Naive thymus-derived CD4-positive, alpha-beta T cell (primary cell): ENCODE measurements at places on chromosomes 13 and 19. TPM values are rescaled to one million over a fixed set of nuclear protein-coding genes. Genes with fewer than 3 reads are reported as not detected.

DNA sequence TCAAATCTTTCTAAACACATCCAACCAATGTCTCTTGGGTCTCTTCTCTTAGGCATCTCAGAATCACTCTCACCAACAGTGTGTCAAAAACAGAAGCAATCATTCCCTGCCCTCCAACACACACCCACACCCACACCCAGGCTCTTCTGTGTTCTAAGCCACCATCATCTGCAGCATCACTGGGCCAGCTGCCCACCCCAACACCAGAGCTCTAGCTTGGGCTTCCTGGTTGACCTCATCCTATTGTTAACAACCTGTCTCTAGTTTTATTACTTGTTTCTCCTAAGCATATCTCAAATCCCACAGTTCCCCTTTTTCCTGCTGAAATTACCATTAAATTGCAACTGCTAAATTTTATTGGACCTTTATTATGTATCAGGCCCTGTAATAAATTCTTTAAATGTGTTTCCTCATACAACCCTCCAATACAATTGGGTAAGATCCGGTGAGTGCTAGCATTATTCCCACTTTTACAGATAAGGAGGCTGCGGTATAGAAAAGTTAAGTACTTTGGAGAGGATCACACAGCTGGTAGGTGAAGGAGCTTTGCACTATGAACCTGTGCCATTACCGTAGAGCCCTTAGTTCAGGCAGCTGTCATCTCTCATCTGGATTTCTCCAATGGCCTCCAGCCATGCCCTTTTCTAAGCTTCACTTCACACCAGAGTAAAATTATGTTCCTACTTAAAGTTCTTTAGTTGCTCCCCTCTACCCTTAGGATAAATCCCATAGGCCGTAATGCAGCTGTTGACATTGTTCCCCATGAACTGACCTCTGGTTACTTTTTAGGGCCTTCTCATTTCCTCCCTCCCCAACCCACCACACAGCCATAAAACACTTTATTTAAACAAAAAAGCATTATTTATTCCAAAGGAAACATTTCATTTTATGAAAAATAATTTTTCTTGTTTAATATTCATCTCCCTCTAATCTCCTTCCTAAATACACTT is 227.7 kb downstream of the B3GLCT start:
- H3K4me1 ChIP-seq = no peaks in the 10 kb centered on the region
- no peak overlapping the region for H3K27ac ChIP-seq
- H3K36me3 ChIP-seq = no peaks in the 10 kb centered on the region
- no peaks in the 10 kb centered on the region for H3K27me3 ChIP-seq
- H3K4me3 ChIP-seq = no peak overlapping the region

CNN1 gene
- total RNA-seq = not detected

- no peaks in the 10 kb centered on the region for H3K27me3 ChIP-seq
- H3K4me3 ChIP-seq = no peak overlapping the region
- no peak overlapping the region for H3K27ac ChIP-seq
- peak; percentile 34 for DNase-seq
- peaks cover 40% of the 10 kb centered on the region for H3K36me3 ChIP-seq
- H3K4me1 ChIP-seq = no peaks in the 10 kb centered on the region
These were observed 16.6 kb downstream of the MED4 start for GRCh38 chr13:48078251-48078656.

DNA sequence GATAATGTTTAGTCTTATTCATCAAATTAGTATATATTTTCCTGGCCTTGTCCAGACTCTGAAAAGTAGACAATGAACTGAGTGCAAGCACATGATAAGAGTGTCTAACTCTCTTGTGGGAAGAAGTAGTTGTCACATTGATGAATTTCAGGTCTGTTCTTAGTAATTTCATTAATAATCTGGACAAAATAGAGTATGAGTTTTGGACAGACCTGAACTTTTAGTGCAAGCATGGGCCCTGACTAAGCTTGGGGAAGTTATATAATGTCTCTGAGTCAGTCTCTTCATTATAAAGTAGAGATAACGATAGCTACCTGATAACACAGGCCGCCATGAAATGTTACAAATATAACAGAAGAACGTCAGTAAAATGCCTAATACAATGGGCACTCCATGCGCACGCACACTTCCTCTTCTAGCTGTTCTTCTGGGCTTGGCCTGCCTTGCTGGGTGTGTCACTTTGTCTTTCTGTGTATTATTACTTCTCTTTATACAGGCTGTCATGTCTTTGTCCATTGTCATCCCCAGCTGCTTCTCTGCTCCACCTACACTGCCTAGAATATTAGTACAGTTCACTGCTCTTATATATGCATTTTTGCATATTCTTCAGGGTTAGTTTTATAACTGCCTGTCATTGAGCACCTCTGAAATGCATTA is 129.1 kb upstream of the HTR2A start:
- DNase-seq = no peak
- H3K27me3 ChIP-seq = no peaks in the 10 kb centered on the region
- H3K4me1 ChIP-seq = no peaks in the 10 kb centered on the region
- no peak overlapping the region for H3K27ac ChIP-seq
- no peaks in the 10 kb centered on the region for H3K36me3 ChIP-seq

DNA sequence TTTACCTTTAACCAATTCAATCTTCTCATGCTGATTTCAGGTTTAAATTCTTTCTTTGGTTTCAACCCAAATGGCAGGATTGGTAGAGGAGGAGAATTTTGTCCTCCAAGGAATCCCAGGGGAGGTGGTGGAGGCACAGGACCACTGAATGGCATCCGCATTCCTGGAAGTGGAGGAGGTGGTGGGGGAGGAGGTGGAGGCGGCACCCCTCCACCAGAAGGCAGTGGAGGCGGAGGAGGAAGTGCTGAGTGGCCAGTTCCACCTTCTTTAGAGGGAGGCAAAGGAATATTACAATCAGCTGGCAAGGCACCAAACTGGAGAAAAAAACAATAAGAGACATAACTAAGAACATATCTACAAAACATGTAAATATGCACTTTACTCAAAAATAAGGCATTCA is 192.9 kb downstream of the DIAPH3 start:
- no peak overlapping the region for H3K4me3 ChIP-seq
- DNase-seq = no peak
- no peaks in the 10 kb centered on the region for H3K36me3 ChIP-seq
- H3K27me3 ChIP-seq = no peaks in the 10 kb centered on the region
- no peak overlapping the region for H3K27ac ChIP-seq

DNA sequence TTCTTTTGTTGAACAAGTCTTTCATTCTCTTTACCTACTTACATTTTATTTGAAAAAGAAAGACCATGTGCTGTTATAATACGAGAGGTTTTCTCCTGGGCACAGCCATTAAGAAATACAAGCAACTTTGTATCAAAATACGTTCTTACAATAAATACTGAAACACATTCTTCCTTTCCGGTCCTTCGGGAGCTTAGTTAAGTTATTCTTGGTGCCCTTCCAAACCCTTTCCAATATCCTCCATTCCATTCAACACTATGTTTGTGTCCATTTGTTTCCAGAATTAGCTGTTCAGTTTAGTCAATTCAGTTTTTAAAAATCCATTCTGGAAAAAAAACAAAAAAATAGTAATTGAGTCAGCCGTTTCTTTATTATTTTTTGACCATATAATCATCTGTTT is 746.8 kb upstream of the SLC10A2 start:
- no peak for DNase-seq
- no peaks in the 10 kb centered on the region for H3K27me3 ChIP-seq
- no peaks in the 10 kb centered on the region for H3K4me1 ChIP-seq
- no peak overlapping the region for H3K4me3 ChIP-seq

DNA sequence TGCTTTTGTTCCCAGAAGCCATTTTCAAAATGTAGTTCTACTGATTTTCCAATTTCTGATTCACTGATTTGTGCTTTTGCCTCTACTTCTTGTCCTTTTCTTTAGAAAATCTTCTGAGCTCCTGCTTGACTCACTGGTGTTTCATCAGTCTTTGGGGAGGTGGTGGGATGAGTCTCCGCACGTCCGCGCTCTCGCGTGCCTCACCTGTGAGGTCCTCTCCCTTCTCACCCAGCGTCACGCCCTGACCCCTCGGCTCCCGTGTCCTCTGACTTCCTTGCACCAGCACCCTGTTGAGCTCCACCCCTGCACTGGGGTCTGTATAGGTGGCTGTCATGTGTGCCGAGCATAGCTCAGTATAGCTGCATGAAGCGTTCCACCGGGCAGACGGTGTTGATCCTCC is 52.7 kb upstream of the MCF2L start:
- no peak for DNase-seq
- no peak overlapping the region for H3K4me3 ChIP-seq
- H3K27ac ChIP-seq = no peak overlapping the region
- no peaks in the 10 kb centered on the region for H3K4me1 ChIP-seq
- no peaks in the 10 kb centered on the region for H3K36me3 ChIP-seq

GRCh38 chr13:44396701-44397580 is 23.3 kb downstream of the SERP2 start:
- no peaks in the 10 kb centered on the region for H3K27me3 ChIP-seq
- no peaks in the 10 kb centered on the region for H3K36me3 ChIP-seq
- no peak overlapping the region for H3K27ac ChIP-seq
- H3K4me3 ChIP-seq = no peak overlapping the region
- no peaks in the 10 kb centered on the region for H3K4me1 ChIP-seq
- DNase-seq = no peak

ACP4 gene
- not detected for total RNA-seq

GRCh38 chr13:97434397-97435201 is 630 bp downstream of the RAP2A start:
- DNase-seq = peak; percentile 68
- H3K4me1 ChIP-seq = peaks cover 8% of the 10 kb centered on the region
- no peaks in the 10 kb centered on the region for H3K27me3 ChIP-seq
- H3K4me3 ChIP-seq = peak overlapping the region; percentile 63
- peaks cover 3% of the 10 kb centered on the region for H3K36me3 ChIP-seq

DNA sequence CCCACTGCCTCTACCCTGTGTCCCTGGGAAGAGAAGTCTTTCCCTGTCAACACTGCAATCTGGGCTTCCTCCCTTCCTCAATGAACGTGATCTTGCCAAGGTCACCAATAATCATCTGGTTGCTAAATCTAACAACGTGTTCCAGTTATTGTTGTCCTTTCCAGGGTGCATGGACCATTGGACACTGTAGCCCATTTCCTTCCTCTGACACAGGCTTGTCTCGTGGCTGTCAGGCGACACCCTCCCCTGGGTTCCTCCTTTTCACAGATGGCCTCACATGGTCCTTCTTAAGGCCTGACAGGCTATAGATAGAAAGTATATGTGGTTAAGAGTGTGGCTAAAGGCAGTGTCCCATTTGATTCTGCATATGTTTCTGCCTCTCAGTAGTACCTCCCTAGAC is 67.7 kb upstream of the STARD13 start:
- DNase-seq = no peak
- H3K27me3 ChIP-seq = no peaks in the 10 kb centered on the region
- H3K4me1 ChIP-seq = no peaks in the 10 kb centered on the region
- H3K36me3 ChIP-seq = no peaks in the 10 kb centered on the region
- H3K4me3 ChIP-seq = no peak overlapping the region

SARS2 gene
- total RNA-seq = 32.7 and 35.6 TPM in 2 replicates

- no peak overlapping the region for H3K4me3 ChIP-seq
- DNase-seq = no peak
- no peak overlapping the region for H3K27ac ChIP-seq
- H3K36me3 ChIP-seq = no peaks in the 10 kb centered on the region
- peaks cover 5% of the 10 kb centered on the region for H3K4me1 ChIP-seq
These were observed 22.9 kb downstream of the OLFM2 start for GRCh38 chr19:9913237-9914000.

DNA sequence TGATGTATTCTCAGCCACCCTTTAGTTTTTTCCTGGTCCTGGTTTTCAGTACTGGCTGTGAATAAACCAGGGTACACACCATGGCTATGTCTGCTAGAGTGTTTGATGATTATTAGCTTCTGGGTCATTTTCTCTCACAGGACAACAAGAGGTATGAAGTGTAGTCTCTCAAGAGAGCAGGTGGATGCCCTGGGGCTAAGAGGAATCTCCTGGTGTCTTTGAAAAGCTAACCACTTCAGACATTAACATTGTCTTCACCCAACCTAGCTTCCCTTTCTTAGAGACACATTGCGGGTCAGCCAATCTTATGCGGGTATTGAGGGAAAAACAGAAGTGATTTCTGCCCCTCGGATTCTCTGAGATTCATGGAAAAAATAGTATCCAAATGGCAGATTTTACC is 1.6 kb downstream of the ZNF730 start:
- no peaks in the 10 kb centered on the region for H3K36me3 ChIP-seq
- no peaks in the 10 kb centered on the region for H3K4me1 ChIP-seq
- no peak overlapping the region for H3K4me3 ChIP-seq
- H3K27ac ChIP-seq = no peak overlapping the region

DNA sequence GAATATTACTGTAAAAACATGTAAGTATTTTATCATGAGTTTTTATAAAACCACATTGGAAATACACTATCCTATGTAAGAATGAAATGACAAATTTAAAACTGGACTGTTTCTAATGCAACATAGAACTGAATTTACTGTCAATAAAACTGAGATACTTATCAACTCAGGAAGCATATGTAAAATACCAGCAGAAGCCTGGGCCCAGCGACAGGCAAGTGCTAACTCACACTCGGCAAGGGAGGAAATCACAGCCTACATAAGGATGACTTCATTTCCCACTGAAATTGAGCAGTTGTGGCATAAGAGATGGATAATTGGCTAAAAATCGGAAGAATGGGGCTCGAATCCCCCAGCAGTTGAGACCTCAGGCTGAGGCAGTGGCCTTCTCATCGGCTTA is 12.1 kb downstream of the PROZ start:
- H3K36me3 ChIP-seq = no peaks in the 10 kb centered on the region
- no peak for DNase-seq
- no peak overlapping the region for H3K27ac ChIP-seq
- no peak overlapping the region for H3K4me3 ChIP-seq

- H3K27me3 ChIP-seq = no peaks in the 10 kb centered on the region
- peaks cover 3% of the 10 kb centered on the region for H3K36me3 ChIP-seq
- H3K4me1 ChIP-seq = no peaks in the 10 kb centered on the region
- H3K4me3 ChIP-seq = peak overlapping the region; percentile 91
- peak overlapping the region; percentile 91 for H3K27ac ChIP-seq
These were observed 37.1 kb upstream of the LSM14A start for GRCh38 chr19:34135054-34135800.

DNA sequence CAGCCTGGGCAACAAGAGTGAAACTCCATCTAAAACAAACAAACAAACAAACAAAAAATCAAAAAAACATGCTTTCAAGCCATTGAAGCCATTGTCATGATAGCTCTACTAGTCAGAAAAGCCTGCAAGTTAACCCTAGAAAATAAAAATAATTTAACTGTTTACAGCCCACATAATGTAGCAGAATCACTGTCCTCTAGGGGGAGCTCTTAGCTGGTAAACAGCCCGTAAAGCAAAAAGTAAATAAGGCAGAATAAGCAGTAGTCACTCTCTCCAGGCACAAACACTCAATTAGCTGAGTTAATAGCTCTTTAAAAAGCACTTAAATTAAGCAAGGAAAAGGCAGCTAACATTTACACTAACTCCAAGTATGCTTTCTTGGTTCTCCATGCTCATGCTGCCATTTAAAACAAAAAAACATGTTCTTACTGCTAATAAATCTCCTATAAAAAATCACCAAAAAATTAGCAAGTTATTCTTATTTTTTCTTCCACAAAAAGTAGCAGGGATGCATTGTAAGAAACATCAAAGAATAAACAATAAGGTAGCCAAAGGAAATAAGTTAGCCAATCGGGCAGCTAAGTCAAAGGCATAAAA is 11.3 kb downstream of the LILRB4 start:
- H3K4me1 ChIP-seq = no peaks in the 10 kb centered on the region
- H3K4me3 ChIP-seq = no peak overlapping the region
- DNase-seq = no peak
- H3K27ac ChIP-seq = no peak overlapping the region
- H3K27me3 ChIP-seq = no peaks in the 10 kb centered on the region

GRCh38 chr19:46791944-46792343 is 3.5 kb upstream of the SLC1A5 start:
- no peak overlapping the region for H3K27ac ChIP-seq
- H3K36me3 ChIP-seq = no peaks in the 10 kb centered on the region
- no peaks in the 10 kb centered on the region for H3K27me3 ChIP-seq
- no peak for DNase-seq

ADAMTS10 gene
- 102 TPM for total RNA-seq
